ENCODE measurements at places on chromosomes 4 and X. TPM values are rescaled to one million over a fixed set of nuclear protein-coding genes. Genes with fewer than 3 reads are reported as not detected.

Gene MAGEC3
- total RNA-seq = not detected

Gene PPARGC1A
- 139 TPM for total RNA-seq

Gene MAOA
- total RNA-seq = 270 TPM

Gene GPR143
- 0.41 TPM for total RNA-seq

Gene SHROOM4
- 2.9 TPM for total RNA-seq

Gene SLITRK2
- 0.05 TPM for total RNA-seq

DNA sequence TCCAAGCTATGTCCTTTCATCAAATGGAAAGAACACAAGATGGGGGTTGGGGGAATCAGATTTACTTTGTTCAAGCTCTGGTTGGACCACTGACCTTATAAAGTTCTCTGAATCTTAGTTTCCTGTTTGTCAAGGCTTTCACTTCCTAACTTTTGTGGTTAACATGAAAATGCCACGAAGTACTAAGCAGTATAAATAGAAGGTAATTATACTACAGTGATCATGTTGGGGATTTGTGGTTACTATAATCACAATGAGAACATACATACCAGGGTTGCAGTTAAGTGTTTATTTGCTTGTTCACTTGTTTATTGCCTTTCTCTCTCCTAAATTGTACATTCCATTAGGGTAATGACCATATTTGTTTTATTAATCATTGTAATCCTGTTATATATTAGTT lies 53.2 kb downstream of the SPRY1 start:
- DNase-seq = no peak

DNA sequence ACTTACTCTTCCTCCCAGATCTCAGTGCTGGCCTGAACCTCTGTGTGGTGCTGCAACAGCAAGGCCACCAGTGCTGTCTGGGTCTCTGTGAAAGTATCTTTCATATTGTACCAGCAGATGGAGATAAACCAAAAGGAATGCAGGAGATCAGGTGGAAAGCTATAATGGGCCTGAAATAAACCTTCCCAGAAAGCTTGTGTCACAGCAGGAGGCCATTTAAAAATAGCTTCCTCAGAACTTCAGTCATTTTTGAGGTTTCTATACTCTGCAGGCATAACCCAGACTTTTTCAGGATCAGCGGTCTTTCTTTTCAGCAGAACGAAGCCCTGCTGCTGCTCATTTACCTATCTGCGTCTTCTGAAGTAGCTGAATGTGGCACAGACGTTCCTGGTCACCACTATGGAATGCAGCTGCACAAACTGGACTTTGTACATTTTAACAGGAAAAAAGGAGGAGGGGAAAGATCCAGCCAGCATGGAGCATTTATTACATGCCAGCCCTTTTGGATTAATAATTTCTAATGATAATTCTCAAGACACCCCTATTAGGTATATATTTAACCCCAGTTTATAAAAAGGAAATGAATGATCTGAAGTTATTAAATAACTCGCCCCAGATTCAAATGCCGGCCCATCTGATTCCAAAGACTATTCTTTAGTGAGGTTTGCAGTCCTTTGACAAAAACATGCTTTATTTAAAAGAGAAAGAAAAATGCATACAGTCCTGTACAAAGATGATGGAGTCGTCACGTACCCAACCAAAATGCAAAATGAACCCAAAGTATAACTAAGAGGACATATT lies 119.7 kb downstream of the NFKB1 start:
- DNase-seq = no peak

DNA sequence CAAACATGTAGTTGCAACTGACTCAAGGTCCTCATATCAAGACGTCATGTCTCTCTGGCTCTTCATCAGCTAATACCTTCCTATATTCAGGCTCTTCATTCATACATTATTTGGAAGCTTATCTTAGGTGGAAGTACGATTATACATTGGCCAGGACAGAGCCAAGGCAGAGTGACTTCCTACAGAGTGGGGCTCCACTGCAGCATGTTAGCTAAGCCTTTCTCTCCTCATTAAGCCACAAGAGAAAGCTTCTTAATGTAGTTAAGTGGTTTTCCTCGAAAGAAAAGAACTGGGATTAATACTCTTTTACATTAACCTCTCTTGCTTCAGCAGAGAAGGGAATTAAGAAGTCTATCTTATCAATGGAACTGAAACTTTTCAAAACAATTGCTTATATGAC lies 15.0 kb downstream of the C4orf33 start:
- no peak for DNase-seq

DNA sequence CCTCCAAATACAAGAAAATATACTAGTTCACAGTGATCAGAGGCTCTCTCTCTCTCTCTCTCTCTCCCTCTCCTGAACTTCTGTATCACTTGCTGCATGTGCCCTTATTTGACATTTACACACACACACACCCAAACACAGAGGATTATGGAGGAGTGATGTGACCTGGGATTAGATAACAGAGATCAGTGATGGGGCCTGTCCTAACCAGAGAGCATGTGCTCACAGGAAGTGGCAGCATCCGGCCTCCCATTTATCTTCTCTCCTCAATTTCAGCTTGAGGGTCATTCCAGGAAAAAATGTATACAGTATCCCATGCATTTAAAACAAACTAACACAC lies 143.0 kb downstream of the TSPAN5 start:
- no peak for DNase-seq

- DNase-seq = no peak
Observed at GRCh38 chr4:25171201-25171865, 11.1 kb upstream of the SEPSECS start.

- DNase-seq = no peak
Observed at GRCh38 chrX:95040104-95040503, 1366.1 kb downstream of the FAM133A start.

DNA sequence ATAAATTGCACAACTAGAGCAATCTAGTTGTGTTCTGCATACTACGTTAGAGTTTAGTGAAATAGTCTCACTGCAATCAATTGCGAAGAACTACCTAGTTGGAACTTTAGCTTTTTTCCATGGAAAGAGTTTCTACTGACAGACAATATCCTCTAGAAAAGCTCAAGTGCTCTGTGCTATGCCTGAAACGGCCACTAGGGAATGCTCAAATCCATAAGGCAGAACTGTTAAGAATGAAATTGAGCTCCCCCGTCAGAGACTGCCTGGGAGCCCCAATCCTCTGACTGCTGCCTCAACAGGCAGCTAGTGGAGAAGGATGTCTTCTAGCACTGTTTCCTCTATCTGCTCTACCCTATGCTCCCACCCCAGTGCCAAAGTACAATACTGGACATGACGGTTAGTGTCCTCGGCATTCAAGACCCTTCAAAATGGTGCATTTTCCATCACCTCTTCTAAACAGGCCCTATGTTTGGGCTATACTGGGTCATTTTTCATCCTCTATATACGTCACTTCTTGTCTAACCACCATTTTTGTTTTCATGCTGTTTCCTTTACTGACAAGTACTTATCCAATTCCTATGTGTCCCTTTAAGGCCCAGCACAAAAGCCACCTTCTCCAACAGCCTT lies 35.3 kb downstream of the FRMD7 start:
- no peak for DNase-seq

DNA sequence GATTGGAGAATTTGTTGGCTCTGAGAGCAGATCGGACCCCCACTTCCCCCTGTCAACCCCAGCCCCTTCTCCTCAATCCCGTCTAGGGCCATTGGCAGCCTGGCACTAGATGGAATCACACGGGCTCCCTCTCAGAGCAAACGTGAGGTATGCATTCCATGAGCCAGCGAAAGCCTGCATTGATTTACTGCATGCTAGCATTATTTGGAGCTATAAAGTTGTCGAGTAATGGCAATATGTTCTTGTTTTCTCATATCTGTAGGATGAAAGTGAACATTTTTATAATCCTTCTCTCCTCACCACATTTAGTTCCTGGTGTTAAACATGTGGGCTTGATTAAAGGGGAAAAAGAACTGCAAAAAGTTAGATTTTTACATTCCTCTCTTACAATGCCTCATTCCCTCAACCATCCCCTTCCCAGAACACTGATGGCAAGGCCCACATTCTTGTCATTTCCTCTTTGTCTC lies 159.2 kb downstream of the SPRY1 start:
- no peak for DNase-seq

GRCh38 chrX:13487731-13488505 lies 81.5 kb upstream of the EGFL6 start:
- DNase-seq = no peak

DNA sequence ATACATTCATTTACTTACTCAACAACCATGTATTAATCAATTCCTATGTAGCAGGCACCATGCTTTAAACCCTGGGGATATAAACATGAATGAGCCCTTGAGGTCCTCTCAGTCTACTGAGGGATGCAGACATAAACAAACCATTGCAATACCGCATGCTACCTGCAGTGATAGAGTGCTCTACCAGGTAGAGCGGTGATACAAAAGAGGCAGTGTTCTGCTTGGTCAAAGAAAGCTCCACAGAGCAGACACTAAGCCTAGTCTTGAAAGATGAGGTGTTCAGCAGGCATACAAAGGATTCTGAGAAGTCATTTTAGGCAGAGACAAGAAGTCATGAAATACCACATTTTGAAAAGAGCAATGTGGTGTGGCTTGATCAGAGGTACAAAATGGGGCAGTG lies 26.9 kb upstream of the AMOT start:
- no peak for DNase-seq

DNA sequence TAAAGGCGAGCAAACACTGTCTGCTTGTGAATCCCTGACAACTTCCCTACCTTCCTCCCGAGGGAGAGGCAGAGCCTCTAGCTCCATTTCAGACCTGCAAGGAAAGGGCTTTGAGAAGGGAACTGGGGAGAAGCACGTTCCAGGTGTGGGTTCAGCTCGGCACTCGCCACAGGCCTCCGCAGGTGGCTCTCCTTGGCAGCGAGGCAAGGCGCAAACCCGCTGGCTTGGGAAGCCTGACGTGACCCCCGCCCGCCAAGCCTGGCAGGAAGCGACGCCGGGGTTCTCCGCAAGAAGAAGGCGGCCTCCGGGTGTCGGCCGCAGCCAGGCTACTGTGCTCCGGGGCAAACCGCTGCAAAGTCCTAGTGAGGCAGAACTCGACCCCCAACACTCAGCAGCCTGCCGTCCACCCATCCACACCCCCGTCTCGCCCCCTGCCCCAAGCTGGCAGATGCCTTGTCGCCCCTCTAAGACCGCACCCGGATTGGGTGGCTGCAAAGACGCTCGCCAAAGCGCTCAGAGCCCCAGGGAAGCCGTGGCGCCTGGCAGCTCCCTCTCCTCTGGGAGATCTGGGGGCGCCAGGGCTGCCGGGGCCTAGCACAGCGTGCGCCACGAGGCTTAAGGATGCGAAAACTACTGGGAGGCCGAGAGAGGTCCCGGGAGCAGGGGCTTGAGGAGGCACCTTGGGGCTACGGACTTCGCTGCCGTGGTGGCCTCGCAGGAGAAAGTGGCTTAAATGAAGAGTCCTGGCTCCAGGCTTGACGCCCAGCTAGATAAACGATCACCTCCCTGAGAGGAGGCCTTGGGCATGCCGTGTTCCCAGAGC lies 21.8 kb downstream of the NKX3-2 start:
- DNase-seq = no peak

DNA sequence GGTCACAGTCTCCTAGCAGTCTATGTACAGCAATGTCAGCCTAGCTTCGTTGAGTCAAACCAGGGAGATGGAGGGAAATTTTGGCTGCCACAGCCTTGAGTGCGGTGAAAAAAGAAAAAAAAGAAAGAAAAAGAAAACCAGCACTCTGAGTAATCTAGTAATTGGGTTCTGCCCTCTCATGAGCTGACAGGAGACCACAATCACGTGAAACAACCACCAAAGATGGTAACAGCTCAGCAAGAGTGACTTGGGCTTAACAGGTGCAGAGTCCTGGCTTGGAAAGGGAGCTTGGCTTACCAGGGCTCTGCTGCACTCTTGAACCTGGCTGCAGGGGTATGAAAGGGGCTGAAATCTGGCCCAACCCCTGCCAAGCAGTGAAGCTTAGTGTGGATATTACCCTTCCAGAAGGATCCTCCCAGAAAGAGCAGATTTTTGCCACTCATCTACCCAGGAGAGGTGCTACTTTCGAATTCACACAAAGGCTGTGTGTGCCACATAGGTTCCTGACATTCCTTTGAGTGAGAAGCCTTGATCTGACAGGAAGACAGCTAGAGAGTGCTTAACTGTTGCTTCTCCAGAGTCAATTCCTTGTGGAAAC lies 350.3 kb downstream of the PTTG2 start:
- DNase-seq = no peak

DNA sequence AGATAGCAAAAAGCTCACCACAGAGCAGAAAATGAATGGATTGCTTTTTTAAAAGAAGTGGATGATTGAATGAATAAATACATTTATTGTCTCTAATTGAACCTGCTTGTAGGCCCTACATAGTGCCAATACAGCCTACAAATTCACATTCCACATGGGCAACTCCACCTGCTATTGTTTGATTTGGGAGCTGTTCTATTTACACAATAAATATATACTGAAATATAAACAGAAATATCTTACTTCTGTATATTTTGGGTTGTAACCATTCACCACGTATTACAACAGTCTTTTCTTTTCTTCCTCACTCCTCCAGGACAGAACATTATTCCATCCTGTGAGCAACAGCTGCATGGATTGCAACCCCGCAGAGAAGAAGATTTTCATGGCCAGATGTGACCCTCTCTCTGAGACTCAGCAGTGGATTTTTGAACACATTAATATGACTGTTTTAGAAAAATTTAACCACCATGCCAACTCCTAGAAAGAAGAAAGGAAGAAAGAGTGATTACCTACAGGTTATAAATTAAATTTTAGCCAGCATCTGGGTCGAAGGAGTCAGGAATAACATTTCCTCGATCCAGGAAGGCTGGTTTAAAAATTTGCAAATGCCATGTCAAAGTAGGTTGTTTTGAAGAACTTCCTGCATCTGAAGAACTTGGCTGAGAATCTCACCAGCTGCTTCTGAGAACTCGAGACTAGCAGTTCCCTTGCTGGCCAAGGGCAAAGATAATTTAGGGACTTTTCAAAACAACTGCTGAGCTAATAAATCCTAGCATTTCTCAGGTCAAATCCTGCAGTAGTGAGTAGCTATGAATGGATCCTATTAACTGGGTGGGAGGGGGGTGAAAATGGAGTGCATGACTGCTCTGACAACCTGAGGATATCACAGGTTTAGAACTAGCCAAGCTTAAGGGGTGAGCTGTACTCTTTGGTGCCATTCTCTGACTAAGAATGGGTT lies 128.7 kb upstream of the GALNT7 start:
- no peak for DNase-seq

DNA sequence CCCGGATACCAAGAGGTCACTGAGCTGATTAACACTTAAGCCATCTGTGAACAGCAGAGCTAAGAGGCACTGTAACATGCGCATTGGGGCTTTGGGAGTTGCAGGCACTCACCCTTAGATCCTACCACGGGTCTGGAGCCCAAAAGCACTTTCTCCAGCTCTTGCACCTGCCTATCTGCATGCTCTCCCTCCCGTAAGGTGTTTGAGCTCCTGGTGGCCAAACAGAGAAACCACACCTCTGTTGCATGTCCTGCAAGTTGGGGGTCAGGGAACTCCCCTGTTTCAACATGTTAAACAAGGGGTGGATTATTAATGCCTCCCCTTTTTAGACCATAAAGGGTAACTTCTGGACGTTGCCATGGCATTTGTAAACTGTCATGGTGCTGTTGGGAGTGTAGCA lies 49.8 kb downstream of the GYPA start:
- DNase-seq = no peak

DNA sequence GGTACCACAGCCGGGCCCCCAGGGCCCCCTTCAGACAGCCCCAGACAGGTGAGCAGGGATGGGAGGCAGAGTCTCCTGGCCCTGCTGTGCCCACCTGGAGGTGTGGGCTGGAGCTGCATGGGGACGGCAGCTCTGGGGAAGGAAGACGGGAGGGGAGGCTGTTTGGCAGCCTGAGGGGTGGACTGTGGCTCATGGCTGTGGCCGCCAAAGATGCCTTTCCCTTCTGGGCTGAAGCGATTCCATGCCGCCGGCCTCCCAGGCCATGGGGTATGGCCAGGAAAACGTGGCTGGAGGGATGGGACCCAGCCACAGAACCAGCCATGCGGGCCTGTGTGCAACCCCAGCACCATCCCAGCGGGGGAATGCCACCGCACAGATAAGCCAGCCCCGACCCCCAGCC lies 65.7 kb downstream of the FAM53A start:
- no peak for DNase-seq

Data from mucosa of descending colon (tissue), 3 donors.